SIG-M5 (cell line): ENCODE measurements at places on chromosomes 2 and 18.

DNA sequence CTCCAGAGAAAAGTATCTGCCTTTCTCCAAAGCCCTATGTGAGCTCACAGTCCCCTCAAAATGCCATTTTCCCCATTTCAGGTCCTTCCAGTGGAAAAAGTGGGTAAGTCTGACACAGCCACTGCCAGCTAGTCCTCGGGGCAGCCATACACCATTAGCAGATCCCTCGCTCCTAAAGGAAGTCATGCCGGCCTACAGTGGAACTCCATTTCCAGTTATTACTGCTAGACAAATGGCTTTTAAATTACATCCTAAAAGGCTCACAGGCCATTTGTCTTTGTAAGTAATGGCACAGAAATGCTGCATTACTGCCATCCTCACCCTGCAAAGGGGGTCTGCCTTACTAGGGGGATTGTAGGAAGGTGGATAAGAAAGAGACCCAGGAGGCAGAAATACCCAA is 259.4 kb upstream of the SIX2 start:
- no peak for DNase-seq

DNA sequence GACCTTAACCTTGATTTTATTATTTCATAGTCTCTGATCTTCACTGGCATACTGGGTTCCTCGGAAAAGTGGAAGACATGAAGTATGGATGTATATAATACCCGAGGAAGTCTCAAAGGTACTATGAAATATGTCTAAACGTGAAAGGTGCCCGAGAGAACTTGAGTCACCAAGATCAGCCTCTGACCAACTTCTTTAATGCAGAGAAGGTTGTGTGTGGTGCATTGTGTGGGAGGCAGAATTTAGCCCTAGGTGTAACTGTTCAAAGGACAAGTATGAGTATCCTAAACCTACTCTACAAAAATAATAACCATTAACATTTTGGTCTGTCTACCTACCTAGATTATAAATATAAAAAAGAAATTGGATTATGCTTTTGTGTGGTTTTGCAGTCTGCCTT is 36.1 kb downstream of the OSBPL6 start:
- no peak for DNase-seq

- no peak for DNase-seq
Measured at GRCh38 chr2:156585457-156585856, 149.3 kb downstream of the GPD2 start.

GRCh38 chr2:171522788-171523087 is 464 bp downstream of the CYBRD1 start:
- no peak for DNase-seq

DNA sequence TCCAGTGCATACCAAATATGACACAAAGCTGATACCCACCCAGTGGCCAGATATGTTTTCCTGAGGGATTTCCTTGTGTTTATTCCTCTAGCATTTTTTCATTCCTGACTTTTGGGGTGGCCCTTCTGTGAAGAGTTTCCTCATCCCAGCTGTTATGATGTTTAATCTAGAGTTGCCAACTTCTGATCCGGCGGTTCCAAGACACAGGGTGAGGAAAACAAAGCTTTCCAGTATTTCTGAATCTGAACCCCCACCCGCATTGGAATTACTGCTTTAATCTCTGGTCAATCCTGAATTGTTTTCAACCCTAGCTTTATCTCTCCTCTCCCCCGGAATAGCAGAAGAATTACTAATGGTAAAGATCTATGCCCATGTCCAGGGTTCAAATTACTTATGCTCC is 39.2 kb upstream of the PNPT1 start:
- DNase-seq: no peak

DNA sequence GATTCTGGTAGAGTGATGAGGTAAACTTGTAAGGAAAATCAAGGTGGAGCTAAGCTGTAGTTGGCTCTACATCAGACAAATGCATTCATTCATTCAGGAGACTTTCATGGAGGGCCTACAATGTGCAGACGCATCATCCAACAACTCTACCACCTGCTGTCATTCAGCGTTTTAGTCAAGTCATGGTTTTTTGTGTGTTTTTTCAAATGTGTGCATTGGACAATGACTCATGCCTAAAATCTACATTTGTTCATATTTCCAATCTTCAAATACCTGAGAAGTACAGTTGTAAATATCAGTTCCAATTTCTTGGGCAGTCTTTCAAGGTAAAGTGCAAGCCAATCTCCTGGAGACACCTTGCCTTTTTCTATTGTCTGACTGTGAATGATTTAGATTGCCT is 108.0 kb upstream of the LGALSL start:
- no peak for DNase-seq

DNA sequence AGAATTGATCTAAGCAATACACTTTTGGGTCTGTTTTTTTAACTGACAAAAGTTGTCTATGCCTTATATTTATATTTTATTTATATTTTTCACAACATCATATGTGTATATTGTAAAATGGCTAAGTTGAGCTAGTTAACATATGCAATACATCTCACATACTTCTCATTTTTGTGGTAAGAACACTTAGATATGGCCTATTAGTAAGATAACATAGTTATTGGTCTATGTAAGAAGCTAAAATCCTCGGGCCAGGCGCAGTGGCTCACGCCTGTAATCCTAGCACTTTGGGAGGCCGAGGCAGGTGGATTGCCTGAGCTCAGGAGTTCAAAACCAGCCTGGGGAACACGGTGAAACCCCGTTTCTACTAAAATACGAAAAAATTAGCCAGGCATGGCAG is 275.6 kb upstream of the ID2 start:
- DNase-seq: no peak

DNA sequence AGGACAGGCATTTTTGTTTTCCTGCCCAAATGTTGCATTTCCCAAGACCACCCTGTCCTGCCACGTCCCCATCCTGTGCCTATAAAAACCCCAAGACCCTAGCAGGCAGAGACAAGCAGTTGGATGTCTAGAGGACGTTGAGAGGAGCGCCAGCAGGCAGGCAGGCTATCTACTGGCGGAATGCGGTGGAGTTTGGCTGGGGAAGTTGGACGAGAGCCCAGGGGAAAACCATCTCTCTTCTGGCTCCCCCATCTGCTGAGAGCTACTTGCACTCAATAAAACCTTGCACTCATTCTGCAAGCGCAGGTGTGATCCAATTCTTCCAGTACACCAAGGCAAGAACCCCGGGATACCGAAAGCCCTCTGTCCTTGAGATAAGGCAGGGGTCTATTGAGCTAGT is 72.5 kb downstream of the ARL6IP6 start:
- no peak for DNase-seq

- no peak for DNase-seq
Measured at GRCh38 chr2:55888936-55889335, 34.6 kb downstream of the EFEMP1 start.

DNA sequence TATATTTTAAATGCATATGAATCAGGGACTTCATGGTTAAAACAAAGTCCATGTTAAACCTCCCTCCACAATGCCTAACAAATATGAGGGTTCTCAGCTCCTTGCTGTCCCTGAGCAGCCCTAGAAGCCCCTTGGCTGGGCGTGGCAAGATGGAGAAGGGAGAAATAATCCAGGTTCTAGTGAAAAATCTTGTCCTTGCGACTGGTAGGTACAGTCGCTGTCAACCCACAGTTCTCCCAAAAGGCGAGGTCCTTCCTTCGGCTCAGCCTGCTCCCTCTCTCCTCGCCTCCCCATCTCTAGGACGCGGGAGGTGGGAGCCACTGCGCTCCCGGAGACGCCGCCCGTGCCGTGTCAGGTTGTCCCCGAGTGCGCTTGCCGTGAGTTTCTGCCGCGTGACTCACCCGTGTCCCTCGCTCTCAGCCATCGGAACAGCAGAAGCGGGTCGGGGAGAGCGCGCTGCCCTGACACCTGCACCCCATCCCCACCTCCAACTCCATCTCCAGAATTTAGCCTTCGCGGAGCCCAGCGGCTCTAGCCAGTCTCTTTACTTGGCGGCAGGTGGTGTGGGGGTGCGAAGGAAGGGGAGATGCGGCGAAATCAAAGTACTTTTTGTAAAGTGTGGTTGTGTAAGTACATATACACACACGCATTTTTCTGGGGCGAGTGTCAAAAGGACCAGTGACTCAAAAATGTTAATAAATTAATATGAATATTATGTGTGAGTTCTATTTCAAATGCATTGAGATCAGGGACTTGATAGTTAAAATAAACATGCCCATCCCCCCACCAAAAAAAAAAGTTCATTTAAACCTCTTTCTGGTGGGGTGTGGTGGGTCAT is 65.1 kb upstream of the TMEM17 start:
- no peak for DNase-seq

GRCh38 chr2:171034315-171034714 is 105.3 kb downstream of the GORASP2 start:
- DNase-seq: no peak

DNA sequence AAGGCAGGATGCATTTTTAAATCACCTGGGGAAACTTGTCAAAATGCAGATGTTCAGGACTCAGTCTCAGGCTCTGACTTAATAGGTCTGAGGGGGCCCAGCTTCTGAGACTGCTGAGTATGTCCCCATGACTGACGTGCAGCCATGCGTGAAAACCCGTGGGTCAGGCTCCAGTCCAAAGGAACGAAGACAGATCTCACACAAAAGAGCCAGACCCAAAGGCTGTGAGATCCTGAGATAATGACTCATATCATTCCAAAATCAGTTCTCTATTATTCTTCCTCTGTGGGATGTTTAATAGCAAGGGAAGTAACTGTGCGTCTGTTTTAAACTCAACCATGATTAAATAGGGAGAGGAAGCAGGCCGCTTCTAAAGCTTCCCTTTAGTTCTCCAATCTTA is 107.4 kb upstream of the ACAA2 start:
- DNase-seq: no peak

- no peak for DNase-seq
Measured at GRCh38 chr2:64625299-64626145, 28.2 kb downstream of the SERTAD2 start.

DNA sequence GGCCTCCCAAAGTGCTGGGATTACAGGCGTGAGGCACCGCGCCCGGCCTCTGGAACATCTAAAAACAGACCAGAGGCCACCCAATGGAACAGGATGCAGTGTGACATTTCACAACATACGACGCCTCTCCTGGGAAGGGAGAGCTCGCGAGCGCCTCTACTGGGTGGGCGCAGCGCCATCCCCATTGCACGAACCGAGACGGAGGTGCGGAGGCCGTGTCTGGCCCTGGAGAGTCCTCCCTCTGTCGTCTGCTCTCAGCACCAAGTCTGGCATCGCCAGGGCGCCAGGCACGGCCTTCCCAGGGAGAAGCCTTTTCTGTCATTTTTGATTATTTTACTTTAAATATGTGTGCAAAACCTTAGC is 9.4 kb upstream of the GBX2 start:
- DNase-seq: no peak

DNA sequence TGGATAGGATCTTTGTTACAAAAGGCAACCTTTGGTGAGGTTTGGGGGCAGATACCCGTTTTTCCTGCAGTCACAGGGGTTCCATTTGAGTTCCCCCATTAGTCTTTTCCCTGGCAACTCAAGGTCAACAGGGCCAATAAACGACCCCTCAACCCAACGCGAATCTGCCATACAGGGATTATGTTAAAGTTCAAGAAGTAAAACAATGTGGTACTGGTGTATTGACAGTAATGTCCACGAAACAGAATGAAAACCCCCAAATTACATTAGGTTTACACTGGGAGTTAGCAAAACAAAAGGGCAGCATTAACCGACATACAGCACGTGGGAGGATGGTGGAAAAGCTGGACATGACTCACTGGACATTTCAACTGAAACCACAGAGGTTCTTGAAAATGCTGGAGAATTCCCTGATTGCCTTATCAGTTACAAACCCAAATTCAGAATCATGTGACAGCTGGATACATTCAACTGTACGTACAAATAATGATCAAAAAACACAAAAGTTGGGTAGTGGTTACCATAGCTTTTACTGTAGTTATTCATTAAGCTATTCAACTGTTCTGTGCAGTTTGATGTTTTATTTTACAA is 4.9 kb upstream of the IMP4 start:
- DNase-seq: no peak

- no peak for DNase-seq
Measured at GRCh38 chr2:150788426-150789140, 301.1 kb upstream of the RND3 start.

GRCh38 chr2:119123389-119123788 is 35.2 kb downstream of the C1QL2 start:
- no peak for DNase-seq

DNA sequence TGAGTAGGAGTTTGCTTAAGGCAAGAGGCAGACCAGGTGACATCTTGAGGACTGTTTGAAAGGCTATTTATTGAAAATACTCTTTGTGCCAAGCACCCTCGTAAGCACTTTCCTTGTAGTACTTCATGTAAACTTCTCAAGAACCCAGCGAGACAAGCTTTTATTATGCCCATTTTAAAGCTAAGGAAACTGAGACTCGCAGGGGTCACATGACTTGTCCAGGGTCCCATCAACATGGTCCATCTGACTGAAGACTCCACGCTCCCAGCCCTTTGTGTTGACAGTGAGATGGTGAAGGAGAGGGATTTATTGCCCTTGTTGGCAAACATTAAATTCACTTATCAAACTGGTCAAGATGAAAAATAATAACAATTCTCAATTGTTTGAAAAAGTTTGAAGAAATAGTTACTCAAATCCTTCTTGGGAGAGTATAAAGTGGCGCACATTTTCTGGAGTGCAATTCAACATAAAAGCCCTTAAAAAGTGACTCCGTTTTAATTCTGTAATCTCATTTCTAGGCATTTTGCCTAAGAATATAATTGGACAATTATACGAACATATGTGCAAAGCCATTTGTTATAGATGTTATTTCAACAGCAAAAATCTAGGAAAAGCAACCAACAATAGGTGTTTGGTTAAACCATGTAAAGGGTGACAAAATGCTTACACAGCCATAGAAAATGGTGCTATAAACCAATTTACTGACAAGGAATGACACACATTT is 270.5 kb upstream of the NCKAP5 start:
- no peak for DNase-seq

DNA sequence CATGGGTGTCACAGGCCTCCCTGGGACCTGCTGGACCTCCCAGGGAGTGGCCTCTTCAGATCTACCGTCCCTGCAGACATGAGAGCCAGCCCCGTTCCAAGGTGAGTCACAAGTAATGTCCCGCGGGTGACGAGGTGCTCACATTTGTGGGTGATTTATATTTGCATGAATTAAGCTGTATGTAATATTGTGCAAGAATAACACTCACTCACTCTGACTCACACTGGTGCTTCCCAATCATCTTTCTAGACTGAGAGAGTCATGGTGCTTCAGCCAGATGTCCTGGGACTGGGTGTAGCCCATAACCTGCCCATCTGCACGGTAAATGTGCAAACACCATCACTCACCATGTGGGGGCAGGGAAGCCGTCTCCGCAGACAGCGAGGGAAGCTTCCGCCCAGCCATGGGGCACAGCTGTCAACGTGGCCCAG is 347.5 kb upstream of the SALL3 start:
- DNase-seq: peak; percentile 69
